PC-3 (cell line): ENCODE measurements at places on chromosomes 7 and 10.
A peak's percentile ranks its signal among the peaks of the same experiment; 100 is the strongest.

DNA sequence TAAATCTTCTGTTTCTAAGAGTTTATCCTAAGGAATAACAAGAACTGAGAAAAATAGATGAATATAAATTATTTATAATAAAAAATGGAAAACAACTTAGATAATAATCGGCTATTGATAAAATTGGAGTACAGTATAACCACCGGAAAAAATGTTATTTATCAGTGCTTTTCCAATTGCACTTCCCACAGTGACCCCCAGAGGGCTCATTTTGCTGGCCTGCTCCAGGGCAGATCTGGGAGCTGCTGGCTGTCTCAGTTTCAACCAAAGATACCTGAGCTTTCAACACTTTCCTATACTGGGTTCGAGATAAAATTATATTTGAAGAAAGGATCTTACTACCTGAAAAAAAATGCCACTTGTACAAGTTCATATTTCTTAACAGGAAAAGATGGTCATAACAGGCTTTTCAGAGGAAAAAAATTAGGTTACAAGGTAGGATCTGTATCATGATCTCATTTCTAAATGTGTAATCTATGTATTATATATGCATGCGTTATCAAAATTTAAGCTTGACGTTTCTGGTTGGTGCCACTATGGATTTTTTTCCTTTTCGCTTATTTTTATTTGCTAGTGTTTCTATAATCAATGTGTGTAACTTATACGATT, 165.7 kb downstream of the NPSR1 start:
- DNase-seq = peak; percentile 67

DNA sequence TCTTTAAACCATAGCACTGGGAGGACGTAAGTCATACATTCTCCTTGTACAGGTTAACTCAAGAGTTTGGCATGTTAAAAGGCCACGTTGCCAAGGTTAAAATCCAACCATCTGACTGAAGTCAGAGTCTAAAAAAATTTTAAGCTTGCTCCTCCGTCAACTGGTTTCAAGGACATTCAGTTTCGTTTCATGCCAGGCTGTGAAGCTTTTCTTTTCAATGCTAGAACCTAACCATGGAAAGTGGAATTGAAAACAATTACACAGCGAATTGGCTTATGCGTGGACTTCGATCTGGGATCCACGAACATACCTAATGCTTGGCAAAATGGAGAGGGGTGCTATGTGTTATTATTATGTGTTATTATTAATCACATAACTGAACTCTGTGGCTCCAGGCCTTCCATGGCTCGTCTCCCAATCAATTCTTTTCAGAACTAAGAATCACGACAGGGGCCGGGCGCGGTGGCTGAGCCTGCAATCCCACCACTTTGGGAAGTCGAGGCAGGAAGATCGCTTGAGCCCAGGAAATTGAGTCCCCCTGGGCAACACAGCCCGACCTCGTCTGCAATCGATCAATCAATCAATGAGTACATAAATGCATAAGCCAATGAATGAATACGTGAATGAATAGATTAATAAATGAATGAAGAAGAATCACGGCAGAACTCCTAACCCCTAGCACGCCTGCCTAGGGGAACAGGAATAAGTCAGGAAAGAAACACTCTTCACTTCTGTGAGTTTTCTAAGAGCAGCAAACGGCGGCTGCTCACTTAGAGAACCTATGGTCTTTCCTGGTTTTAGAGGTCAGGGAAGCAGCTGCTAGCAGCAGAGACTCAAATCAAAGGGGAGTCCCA, 733 bp upstream of the ARL5B start:
- no peak for DNase-seq

DNA sequence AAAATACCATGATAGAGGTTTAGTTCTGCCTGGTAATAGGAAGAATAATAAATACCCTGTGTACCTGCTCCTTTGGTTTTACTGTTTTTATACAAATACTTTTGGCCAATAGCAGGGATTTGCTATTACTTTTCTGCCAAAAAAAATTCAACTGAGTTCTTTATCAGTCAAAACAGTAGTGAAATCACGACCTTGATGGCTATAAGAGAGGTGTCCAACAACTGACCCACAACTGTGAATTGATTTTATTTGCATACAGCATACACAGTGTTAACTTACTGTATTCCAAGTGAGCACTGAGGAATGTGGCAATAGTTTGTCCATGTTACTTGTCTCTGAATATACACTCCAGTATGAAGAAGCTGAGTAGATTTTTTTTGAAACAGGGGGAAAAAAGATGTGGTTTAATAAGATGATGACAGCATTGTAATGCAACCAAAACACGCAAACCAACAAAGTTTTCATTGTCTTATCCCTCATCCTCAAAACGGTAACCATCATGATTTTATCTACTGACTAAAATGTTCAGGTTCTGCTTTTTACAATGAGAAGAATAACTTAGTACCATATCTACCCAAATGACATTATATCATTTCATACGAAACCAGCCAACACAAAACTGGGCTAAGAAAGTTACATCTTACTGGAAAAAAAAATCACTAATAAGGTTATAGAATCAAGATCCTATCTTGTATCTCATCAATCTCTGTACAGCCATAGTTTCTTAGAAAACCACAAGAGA, 63.3 kb downstream of the GSAP start:
- DNase-seq = no peak

DNA sequence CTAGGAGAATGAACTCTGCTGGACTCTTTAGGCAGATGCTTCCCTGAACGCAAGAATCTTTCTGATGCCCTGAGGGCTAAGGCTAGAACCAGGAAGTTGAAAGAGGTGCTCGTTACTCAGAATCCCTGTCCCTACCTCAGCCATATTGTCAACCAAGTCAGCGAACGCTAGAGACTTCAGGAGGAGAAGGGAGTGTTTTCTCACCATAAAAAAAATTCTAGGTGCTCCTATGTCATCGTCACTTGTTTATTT, 359.4 kb downstream of the PRPF18 start:
- DNase-seq = no peak

DNA sequence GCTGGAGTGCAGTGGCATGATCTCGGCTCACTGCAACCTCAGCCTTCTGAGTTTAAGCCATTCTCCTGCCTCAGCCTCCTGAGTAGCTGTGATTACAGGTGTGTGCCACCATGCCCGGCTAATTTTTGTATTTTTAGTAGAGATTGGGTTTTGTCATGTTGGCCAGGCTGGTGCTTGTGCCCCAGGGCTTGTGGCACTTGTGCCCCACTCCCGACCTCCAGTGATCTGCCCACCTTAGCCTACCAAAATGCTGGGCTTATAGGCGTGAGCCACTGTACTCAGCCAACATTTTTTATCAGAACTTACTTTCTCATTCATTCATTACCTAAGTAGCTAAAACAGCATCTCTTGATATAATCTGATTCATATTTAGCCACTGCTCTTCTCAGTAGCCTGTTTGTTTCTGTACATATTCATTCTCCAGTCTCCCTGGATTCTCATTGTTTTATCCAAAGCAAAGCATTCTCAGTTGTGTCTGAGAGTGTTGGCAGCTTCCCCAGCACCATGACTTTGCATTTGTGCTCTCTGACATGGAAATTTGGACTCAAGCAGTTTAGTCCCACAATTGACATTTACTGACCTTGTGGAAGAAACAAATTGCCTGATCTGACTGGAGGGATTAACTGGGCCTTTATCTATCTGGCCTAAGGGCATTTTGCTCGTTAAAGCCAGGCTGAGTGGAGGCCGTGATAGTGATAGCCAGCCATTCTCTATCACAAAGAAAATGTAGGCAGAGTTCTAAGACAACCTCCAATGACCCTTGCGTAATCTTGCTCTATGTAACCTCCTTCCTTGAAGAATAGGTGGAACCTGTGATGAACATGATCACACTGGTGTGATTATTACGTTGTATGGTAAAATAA, 44.9 kb downstream of the AKR1B15 start:
- peak; percentile 63 for DNase-seq

DNA sequence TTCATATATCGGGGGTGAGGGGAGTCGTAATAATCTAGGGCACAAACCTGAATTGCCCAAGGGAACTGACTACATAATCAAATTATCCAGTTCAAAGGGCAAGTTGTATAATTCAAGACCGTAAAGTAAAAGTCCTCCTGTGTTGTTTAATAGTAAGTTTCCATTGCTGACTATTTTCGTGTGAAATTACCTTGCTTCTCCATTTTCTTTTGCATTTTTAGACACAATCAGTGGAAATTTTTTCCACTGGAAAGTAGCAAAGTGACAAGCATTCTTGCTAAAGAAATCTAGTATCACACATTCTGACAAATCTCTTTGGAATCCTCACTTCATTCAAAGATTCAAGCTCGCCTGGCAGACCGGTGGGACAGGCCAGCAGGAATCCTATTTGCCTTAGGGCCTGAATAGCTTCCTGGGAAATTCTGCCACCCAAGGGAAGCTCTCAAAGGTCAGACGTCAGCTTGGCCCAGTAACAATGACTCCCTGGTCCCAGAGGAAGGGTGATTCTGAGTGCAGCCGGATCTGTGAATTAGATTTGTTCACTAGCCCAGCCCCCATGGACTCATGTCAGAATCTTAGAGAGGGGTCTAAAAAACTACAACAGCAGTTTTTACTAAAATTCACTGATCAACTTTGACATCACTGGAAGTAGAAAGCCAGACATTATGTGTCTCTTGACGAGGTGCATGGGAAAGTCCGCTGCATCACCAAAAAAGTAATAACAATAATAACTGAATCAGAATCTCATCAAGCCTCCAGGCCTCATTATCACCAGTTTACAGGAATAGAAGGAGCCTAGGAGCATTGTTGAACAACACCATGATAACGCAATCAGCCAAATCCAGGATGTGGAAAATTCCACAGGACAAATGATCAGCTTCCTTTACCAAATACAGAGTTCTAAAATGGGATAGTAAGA, 161.0 kb downstream of the SKIDA1 start:
- DNase-seq = peak; percentile 97
